ENCODE measurements at places on chromosomes 2 and 18.

DNA sequence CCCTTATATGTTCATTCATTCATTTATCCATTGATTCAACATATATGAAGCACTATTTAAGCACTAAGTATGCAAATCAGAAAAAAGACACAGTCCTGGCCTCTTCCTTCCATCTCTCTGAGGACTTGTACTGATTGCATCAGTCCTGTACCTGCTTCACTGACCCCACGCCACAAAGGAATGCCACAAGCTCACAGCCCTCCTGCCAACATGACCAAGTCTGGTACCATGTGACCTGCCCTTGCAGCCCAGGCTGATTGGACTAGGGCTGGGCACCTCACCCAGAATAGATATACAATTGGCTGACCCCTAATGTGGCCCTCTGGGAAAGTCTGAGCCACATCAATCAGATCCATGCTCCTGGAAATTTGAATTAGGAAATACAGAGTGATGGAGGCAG is 196.6 kb downstream of the AGPS start:
- no peak for DNase-seq

- DNase-seq: no peak
These were observed 326.4 kb downstream of the SMAD2 start for GRCh38 chr18:47604021-47604420.

DNA sequence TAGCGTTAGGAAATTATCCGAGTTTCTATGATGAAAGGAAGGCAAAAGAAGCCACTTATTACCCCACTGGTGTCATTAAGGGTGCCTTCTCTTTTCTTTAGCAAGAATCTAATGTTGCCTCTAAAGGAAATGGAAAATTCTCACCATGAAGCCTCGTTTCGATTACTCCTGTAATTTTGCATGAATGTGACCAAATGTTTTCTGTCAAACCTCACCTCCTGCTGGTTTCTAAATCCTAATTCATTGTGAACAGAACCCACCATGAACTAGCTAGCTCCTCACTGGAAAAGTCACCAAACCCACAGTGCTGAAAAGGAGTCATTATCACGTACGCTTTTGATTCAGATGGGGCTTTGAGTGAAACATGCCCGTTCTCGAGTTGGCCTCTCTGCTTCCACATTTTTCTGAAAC is 119.9 kb downstream of the COPS8 start:
- no peak for DNase-seq

- no peak for DNase-seq
These were observed 181.8 kb downstream of the PHLPP1 start for GRCh38 chr18:62897153-62897552.
